ENCODE measurements at places on chromosomes 1 and 21.

DNA sequence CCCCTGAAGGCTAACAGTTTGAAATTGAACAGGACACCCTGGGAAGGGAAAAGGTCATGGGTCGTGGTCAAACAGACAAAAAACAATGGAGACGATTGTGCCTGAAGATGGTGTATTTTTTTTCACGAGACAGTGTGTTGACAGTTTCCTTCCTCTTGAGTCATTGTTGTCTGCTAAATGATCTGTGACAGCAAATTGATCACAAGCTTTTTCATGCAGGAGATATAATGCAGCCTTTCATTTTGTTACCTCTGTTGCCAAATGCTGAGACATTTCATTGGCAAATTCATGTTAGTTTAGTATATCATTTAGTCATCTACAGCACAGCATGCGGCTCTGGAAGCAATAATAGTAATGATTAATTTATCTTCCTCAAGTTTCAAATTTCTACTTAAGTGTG lies 27.7 kb downstream of the UBE2U start:
- DNase-seq = no peak

DNA sequence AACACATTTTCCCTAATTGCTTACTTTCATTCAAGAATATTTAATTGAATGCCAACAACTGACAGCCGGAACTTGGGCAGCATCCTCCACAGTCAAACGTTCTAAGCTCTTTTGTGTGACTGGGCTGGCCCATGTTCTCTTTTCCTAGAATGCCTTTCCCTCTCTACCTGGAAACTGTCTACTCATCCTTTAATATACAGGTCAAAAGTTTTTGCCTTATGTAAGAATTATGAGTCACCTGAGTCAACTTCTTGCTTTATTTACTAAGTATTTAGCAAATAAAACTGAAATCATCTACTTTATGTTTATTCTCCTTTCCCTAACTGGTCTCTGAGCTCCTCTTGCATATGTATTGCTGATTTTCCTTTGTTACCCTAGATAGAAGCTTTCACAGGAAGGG lies 172.2 kb downstream of the CHRM3 start:
- DNase-seq = no peak

GRCh38 chr1:106502659-106503058 lies 553.8 kb upstream of the PRMT6 start:
- no peak for DNase-seq

GRCh38 chr1:174051956-174052355 lies 29.8 kb upstream of the RC3H1 start:
- no peak for DNase-seq

DNA sequence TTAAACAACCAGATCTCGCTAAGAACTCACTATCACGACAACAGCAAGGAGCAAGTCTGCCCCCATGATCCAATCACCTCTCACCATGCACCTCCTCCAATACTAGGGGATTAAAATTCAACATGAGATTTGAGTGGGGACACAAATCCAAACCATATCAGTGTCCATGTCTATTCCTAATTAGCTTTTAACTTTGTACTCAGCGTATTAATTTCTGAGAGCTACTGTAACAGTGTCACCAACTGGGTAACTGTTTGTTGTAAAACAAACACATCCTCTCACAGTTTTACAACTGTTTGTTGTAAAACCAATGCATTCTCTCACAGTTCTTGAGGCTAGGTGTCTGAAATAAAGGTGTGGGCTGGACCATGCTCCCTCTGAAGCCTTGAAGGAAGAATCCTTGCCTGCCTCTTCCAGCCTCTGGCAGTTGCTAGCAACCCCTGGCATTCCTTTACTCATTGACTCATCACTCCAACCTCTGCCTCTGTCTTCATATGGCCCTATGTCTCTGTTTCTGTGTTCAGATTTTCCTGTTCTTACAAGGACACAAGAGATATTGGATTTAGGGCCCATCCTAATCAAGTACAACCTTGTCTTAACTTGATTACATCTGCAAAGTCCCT lies 121.2 kb downstream of the LTN1 start:
- no peak for DNase-seq

GRCh38 chr1:9476790-9477463 lies 62.3 kb upstream of the SLC25A33 start:
- DNase-seq = no peak

GRCh38 chr1:64363111-64363510 lies 106.8 kb upstream of the CACHD1 start:
- DNase-seq = no peak

DNA sequence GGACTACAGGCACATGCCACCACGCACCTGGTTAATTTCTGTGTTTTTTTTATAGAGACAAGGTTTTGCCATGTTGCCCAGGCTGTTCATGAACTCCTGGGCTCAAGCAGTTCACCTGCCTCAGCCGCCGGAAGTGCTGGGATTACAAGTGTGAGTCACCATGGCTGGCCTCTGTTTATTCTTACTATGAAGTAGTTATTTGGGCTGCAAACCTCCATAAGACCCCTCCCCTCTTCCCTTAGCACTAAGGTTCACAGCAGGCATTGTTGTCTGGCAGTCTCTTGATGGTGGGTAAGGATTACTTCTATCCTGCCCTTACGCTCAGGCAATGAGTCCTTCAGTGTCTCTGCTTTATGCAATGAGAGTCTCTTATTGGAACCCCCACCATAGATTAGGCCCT lies 51.8 kb downstream of the ANGPTL1 start:
- no peak for DNase-seq

GRCh38 chr1:206742719-206743383 lies 27.7 kb upstream of the IL19 start:
- no peak for DNase-seq

DNA sequence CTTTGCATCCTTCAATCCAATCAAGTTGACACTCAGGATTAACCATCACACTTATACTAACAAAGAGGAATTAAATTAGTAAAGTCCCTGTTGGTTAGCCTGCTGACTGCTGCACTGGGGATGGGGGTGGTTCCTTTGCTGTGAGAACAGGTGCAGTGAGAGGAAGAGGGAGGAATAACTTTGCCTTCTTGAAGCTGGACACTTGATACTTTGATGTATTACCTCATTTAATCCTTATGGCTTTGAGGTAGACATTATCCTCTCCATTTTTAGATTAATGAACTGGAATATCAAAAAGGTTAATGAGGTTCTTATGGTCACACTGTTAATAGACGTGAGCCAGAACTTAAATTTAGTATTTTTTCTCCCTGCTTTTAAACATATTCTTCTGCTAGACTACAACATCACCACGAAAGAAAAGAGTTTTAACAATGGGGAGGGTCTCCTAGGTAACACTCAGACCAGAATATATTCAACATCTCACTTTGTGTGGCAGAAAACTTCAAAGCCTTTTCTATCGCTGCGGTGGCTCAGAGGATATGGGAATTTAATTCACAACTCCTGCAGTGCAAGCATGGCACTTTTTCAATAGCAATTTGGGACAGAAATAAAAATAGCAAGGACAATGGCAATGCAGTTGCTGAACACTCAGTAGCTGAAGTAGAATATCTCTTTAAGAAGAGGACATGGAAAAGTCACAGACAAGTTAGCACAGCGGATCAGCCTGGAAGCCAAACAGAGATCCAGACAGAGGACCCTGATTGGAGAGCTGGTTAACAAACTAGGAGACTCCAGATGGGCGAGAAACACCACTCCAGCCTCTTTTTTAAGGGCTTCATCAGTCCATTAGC lies 68.8 kb upstream of the DNAH14 start:
- DNase-seq = no peak

GRCh38 chr21:33802481-33802880 lies 113.1 kb downstream of the ATP5PO start:
- no peak for DNase-seq

DNA sequence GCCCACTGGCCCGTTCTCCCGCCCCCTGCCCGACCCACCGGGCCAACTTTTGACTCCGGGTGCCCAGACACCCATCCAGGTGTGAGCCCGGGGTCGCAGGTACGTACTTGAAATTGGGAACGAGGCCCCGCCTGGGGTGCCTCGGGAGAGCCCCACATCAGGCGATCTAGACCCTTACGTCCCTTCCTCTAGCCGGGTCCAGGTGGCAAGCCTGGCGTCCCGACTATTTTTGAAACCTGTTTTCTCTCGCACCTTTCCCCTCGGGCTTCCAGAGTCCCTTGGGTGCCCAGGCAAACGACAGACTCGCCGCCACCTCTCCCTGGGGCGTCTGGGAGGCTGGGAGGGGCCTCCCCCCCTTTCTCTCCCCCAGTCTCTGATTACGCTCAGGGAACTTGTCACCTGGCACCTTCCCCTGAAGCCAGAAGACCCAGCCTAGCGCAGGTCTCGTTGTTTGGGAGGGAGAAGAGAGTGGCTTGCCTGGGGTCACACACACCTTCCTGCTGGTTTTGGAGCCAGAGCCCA lies 898 bp downstream of the LDLRAP1 start:
- DNase-seq = no peak

- no peak for DNase-seq
Measured at GRCh38 chr1:7580923-7581753, 190.0 kb upstream of the VAMP3 start.

DNA sequence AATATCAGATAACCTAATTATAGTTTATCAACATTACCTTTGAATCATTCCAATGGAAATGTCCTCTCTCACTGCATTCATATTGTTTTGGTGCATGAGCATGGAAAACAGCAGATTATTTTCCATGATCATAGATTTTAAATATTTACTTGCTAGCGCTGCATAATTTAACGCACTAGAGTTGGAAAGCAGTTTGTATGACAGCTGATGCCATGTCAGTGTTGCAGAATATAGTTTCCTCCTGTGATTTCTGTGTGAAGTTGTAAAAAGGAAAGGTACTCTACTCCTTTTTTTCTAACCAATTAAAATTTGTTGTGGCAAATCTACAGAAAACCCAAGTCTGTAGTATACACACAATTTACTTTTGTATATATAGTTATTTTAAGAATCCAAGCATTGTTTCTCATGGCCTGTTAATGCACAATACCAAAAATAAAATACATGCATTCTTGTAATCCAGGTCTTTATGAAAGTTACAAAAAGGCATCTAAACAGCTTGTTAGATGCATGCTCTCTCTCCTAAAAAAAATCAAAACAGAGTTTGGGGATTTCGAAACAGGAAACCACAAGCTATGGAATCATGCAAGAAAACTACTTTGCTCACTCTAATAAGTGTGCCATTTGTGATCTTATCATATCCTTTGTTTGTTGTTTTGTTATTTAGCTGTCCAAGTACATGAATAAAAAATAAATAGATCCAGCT lies 1.9 kb upstream of the ATG4C start:
- no peak for DNase-seq

GRCh38 chr1:177966199-177966598 lies 3.7 kb downstream of the SEC16B start:
- no peak for DNase-seq

Measured in stimulated activated CD8-positive, alpha-beta memory T cell treated with anti-CD3 and anti-CD28 coated beads, Interleukin-7, amount 100 ng/mL, for 1 hour (primary cell).